ENCODE measurements at places on chromosomes 6 and 20. TPM values are rescaled to one million over a fixed set of nuclear protein-coding genes. Genes with fewer than 3 reads are reported as not detected.
A peak's percentile ranks its signal among the peaks of the same experiment; 100 is the strongest.

- no peak for DNase-seq
Measured at GRCh38 chr20:23530937-23531567, 37.2 kb downstream of the CST9L start.

- DNase-seq = no peak
Measured at GRCh38 chr6:149060300-149060984, 257.1 kb upstream of the TAB2 start.

DNA sequence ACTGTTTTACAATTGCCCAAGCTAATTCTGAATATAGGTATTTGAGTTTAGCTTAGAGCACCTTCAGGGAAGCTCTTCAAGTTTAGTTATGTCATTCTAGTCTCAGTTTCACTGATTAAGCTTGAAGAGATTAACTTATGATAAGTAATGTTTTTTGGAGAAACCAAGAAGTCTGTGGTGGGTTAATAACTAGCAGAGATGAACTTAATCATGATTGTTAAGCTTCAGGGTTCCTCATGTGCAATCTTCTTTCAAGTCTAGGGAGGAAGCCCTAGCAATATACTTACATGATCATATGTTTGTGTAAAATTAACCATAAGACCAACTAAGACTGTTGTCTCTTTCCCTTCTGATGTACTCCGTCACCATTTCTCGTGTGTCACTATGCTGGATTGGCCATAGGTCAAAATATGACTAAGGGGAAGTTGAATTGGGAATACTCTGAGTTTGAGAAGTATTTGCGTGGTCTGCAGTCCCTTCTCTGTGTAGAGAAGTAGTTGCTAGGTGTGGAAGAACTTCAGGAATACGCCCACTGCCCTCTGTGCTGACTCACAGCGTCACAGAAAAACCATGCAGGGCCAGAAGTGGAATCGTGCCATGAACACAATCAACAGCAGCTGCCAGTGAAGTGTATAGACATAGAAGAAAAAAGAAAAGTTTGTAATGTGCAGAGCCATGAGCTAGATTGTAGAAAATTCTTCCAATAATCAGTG, 88.3 kb downstream of the SH3BGRL2 start:
- peak; percentile 65 for DNase-seq

GRCh38 chr6:148287623-148288333, 54.9 kb upstream of the SASH1 start:
- no peak for DNase-seq

GRCh38 chr20:24957326-24958016, 8.4 kb downstream of the CST7 start:
- DNase-seq = no peak

- peak; percentile 90 for DNase-seq
Measured at GRCh38 chr20:7775072-7775471, 165.2 kb downstream of the HAO1 start.

DNA sequence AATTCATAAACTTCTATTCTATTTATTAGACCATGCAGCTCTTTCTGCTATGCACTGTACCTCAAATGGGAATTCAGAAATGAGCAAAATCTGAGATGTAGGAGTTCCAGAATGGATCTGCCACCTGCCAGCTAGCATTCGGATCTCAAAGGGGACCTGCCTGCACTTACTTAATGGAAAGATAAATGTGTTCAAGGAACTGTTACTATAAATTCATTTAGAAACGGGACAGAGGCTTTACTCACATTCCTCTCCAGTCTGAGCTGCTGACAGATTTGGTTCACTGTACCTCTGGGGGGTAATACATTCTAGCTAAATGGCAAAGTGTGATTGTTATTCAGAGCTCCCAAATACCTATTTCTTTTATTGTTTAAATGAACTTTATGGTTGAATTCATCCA, 384.1 kb downstream of the GRIK2 start:
- DNase-seq = no peak

DNA sequence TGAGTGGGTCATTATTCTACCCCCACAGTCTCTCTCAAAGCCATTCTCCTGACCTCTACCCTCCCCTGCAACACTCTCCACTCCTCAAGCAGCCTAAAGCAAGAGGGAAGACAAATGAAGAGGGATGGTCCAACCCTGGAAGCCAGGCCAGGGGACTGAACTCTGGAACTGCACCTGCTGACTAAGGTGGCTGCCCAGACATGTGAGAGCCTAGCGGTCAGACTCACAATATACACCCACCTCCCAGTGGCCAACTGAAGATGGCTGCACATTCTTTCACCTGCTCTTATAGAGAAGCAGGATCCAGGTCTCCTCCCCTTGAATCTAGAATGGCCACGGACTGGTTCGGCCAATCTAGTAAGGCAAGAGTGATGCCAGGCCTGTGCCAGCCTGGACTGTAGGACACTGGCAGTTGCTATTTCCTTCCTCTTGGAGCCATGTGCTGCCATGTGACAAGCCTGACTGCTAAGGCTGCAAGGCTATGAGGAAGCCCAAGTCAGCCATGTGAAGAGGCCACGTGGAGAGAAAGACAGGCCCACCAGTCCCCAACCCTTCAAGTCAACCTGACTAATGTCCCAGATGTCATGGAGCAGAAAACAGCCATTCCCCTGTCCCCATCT, 31.8 kb downstream of the ACSS1 start:
- DNase-seq = no peak

- DNase-seq = no peak
Measured at GRCh38 chr6:158636778-158637177, 7.8 kb downstream of the DYNLT1 start.

- DNase-seq = no peak
Measured at GRCh38 chr20:48851579-48851978, 23.8 kb upstream of the PREX1 start.

DNA sequence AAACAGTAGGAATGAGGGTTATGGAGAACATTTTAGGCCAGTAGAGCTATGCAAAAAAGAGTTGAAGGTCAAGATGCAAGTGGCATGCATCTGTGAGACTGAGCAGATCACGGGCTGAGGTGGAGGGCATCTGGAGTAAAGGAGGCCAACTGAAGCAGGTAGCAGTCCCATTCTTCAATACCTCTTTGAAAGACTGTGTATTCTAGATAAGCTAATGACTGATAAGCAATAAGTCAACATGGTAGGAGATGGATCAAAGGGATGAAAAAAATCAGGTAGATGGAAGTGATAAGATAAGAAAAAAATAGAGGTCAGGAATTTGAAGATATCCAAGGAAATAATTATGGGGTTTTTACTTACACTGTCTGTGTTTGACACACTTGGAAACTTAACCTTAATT, 55.6 kb downstream of the ARMC2 start:
- no peak for DNase-seq

DNA sequence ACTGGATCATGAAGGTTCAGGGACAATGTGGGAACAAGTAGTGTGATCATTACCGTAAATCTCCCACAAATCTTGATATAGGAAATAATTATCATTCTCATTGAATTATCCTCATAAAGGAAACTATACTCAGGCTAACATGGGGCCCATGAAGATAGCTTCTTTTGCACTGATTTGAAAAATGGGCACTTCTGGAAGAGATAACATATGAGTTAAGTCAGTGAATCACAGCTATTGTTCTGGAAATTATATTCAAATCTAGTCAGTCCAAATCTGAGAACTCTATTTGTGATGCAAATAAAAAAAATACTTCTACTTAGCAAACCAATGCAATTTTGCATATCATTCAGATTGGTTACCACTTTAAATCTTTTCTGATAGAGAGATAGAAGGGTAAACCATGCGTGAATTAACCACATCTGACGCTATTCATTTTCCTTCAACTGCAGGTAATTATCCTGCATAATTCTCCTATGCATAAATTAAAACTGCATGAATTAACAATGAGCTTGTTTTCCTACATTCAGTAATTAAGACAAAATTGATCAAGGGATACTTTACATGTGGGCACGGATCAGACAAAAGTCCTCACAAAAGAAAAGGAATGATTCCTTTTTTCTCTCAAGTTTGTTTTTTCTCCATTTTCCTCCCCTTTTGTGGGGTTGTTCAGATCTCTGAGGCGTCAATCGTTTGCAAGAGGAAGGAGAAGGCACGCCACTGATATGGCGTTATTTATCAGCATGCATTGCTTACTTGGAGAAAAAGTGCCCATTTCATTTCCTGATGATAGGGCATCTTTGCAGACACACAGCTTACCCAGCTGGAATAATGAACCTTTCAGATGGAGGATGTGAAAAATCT, 36.4 kb downstream of the RIPOR2 start:
- no peak for DNase-seq

- DNase-seq = no peak
Measured at GRCh38 chr20:32234135-32234808, 26.6 kb downstream of the POFUT1 start.

GRCh38 chr20:19320005-19320404, 107.6 kb downstream of the SLC24A3 start:
- DNase-seq = no peak

DNA sequence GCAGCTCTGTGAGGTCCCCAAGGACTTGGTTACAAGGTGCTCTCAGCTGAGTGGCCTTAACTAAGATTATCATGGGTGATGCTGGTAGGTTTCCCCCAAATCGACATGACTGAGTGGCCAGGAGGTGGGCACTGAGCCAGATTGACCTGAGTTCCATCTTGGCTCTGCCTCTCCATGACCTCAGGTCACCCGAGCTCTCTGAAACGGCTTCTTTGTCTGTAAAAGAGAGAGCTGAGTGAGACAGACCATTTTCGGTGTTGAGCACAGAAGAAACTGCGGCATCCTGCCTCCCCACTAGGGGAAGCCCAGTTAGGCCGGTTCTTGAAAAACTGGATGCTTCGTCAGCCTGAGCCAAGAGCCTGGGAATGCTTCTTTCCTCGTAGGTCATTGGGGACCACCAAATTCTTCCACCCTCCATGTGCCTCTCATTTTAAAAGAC, 14.1 kb upstream of the STX16 start:
- no peak for DNase-seq

- no peak for DNase-seq
Measured at GRCh38 chr6:586553-586952, 70.3 kb downstream of the HUS1B start.

DNA sequence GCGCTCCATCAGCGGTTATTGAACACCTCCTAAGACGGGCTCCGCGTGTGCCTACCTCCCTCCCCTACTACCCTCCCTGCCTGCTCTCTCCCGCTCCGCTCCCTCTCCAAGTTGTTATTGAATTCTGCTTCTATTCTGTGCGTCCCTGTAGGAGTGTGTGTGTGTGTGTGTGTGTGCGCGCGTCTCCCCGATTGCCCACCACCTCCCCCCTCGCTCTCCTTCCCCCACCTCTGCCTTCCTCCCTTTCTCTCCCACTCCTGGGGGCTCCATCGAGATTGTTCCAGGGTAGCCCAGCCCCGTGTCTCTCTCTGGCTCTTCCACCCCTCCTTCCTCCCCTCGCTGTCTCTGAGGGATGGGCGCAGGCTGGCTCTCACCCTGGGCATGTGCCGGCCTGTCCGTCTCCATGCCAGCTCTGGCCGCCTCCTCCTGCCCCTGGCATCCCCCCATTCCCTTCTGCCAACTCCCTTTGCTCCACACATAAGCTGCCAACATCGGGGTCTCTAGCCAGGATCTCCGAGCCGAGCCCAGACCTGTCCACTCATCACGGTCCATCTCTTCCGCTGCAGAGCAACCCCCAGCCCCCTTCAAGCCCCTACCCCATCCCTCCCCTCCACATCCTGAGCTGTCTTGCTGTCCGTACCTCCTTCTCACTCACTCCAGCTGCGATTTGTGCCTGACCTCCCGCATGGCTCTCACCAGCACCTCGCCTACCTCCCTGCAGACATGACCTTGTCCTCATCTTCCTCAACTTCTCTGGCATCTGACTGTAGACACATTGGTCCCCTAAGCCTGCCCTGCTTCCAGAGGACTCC, 68.5 kb downstream of the SRC start:
- DNase-seq = no peak

GRCh38 chr20:10385850-10386544, 48.0 kb downstream of the MKKS start:
- peak; percentile 27 for DNase-seq

DNA sequence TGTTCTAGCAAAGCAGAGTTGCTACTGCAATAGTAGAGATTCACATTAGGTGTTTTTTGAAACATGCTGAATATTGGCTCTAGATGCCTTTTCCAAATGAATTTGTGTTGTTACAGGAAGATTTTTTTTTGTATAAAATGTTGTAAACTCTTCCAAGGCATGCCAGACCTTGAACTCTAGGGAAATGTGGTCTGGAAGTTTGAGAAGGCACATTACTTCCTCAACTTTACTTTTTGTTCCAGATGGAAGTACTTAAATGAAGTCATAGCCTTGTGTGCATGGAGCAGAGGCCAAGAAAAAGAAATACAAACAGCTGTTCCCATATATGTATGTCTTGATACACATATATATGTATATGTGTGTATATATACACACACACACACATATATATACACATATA, 585.7 kb upstream of the MARCKS start:
- DNase-seq = peak; percentile 75

DNA sequence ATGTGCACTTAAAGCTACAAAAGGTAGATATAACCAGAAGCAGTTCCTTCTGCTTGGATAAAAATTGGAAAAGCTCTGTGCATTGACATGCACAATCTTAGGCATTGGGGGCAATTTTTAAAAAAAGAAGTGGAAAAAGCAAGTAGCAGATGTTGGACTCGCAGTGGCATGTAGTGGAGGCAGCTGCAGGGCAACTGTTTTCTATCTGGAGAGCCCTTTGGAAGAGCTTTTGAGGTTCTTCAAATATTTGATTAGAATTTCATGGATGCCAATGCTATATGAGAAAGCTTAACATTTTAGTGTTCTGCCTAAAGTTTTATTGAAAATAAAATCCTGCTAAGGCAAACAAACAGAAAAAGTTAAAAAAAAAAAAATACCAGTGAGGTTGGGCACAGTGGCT, 388.3 kb upstream of the RNF217 start:
- no peak for DNase-seq

GRCh38 chr6:142030115-142030619, 102.6 kb upstream of the GJE1 start:
- peak; percentile 51 for DNase-seq

GRCh38 chr20:41509316-41510200, 108.6 kb downstream of the CHD6 start:
- DNase-seq = peak; percentile 57

DNA sequence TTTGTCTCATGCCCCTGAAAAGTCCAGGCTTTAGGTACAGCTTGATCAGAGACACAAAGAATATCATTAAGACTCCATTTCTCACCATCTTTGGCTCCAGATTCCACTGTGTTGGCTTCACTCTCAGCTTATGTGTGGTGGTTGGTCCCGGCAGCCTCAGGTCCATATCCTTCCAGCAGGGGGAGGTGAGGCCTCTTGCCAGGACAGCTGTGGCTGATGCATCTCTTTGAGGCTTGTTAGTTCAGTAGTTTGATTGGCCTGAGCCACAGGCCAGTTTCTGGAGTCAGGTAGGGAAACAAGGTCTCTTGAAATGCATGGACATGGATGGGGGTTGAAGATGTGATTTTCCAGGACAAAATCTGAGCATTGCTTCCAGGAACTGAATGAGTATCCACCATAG, 62.4 kb downstream of the JAG1 start:
- DNase-seq = peak; percentile 57

Gene C20orf204
- total RNA-seq = 1.6 TPM

Gene PDYN
- total RNA-seq = not detected

Gene ZC2HC1B
- not detected for total RNA-seq

Gene PTK6
- total RNA-seq = not detected

Gene PRL
- total RNA-seq = not detected

Gene RBM24
- total RNA-seq = 1.9 TPM

Gene SIRPD
- total RNA-seq = not detected

Gene C4B
- total RNA-seq = 4.1 TPM

Measured in fibroblast of the aortic adventitia (primary cell).